T-helper 9 cell (primary cell): ENCODE measurements at places on chromosomes 12 and 14.

DNA sequence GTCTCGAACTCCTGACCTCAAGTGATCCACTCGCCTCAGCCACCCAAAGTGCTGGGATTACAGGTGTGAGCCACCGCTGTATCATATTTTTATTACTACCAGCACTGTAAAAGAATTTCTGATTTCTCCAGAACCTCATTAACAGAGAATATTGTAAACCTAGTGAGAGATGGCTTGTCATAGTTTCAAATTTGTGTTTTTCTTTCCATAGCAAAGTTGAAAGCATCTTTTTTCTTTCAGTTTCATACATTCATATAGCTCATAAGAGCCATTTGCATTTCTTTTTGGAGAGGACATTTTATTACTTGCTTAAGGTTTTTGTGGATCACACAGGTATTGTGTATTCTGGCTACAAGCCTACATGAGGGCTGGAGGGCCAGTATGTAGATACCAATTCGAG is 58.0 kb downstream of the MIS18BP1 start:
- no peak for DNase-seq

- DNase-seq: no peak
Observed at GRCh38 chr14:90756755-90757345, 59.4 kb downstream of the TTC7B start.

DNA sequence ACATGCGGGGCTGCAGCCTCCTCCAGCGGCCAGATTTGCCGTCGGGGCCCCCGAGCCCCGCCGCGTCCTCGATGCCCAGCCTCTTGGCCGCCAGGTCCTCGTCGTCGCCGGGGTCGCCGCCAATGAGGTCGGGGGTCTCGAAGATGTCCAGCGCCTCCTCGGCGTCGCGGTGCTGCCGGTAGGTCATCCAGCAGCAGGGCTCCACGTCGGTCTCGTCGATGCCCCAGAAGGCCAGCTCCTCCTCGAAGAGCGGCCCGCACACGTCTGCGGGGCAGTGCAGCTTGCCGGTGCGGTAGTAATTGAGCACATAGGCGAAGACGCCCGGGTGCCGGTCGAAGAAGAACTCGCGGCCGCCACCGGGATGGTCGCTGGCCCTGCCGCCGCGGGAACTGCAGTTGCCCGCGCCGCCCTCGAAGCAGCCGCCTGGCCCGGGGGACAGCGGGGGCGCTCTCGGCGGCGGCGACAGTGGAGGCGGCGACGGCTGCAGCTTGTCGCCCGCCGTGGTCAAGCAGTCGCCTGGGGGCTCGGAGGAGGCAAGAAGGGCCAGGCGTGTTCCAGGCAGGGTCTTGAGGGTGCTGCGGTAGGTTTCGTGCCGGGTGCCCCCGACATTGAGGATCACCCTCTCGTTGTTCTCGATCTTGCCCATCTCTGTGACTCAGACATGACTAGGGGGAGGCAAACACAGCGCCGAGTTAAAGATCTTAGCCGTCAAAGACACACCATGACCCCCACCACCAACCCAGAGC is 2.1 kb downstream of the KCNC2 start:
- DNase-seq: no peak

- DNase-seq: no peak
Observed at GRCh38 chr12:49093792-49094159, 825 bp downstream of the DHH start.

DNA sequence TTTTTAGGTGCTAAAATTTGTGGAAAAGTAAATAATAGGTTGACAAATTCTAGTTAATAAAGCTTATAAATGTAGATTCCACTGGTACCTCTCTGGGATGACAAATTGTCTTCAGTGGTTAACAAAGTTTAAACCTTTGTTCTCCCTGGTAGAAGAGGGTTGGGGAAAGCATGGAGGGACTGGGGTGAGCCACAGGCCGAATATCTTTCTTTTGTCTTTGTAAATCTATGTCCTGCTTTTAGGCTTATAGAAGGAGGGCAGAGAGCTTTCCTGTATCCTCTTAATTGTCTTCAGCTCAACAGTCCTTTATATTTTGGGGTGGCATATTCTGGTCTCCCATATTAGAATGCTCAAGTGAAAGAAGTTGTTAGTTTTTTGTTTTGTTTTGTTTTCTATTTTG is 142.2 kb upstream of the CNOT2 start:
- no peak for DNase-seq

DNA sequence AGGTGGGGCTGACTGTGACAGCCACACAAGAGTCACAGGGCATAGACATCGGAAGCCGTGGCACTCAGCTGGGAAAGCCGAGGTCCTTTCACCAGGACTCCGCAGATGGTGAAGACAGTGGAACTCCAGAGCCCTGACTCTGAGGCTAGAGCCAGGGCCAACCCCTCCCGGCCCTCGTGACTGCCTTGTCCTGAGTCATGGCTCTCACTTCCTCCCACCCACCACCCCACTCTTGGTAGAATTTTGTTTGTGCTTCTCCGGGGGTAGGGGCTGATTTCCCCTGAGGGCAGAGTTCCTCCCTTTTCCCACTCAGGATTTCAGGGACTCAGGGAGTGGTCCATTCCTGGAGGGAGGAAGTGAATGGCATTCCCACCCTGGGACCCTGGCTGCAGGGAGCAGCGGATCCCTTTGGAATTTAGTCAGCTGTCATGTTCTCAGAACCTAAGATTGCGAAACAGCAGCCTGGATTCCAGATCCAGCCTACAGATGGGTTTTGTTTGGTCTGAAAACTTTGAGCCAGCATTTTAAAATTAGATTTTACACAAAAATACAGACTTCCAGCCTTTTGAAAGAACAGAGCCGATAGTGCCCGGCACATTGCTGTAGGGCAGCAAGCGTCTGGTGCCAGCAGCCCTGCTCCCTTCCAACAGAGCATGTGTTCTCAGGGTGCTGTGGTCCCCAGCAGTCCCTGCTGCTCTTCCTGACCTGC is 50.7 kb downstream of the TPCN1 start:
- DNase-seq: no peak

DNA sequence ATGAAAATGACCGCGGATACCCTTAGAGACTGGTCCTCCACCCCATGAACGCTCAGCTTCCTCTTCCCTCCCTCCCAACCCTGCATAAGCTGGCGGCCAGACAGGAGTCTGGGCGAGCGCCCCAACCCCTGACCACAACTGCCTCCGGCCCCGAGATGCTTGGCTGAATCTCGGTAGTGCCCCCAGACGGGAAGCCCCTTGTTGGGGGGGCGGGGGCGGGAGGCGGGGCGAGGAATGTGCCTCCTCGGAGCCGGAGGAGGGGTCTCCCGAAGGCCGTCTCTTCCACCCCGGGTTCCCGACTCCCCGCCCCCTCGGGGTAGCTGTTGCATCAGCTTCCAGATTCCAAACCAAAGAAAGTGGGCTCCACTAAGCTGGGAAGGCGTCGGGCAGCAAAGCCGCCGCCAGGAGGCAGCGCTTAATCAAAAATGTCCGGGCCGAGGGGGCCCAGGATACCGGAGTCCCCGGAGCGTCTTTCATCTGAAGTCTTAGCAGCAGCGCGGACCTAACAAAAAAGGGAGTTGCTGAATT is 7.1 kb upstream of the MRPL52 start:
- DNase-seq: peak; percentile 58
